HFFc6 (cell line): ENCODE measurements at places on chromosomes 5 and 9. TPM values are rescaled to one million over a fixed set of nuclear protein-coding genes. Genes with fewer than 3 reads are reported as not detected.

Gene FCN2
- total RNA-seq = not detected in 2 replicates

Gene FGF10
- not detected in 3 replicates for total RNA-seq

Gene WWC1
- total RNA-seq = 3.0 to 8.5 TPM (median 7.1 TPM) in 3 replicates

Gene PCDHA1
- 0.12 to 0.24 TPM (median 0.22 TPM) in 3 replicates for total RNA-seq

Gene ZFP2
- total RNA-seq = 0.11 TPM in 1 of 3 replicates, not detected in the others

Gene OR1L6
- total RNA-seq = not detected in 3 replicates

GRCh38 chr9:123064716-123065115 lies 31.2 kb downstream of the GPR21 start:
- no peak for DNase-seq

- no peak for DNase-seq
Measured at GRCh38 chr9:103714992-103715391, 379.1 kb upstream of the SMC2 start.

- no peak for DNase-seq
Measured at GRCh38 chr9:11312966-11313365, 700.2 kb upstream of the PTPRD start.
